ENCODE measurements at places on chromosomes 1 and 21. TPM values are rescaled to one million over a fixed set of nuclear protein-coding genes. Genes with fewer than 3 reads are reported as not detected.

GRCh38 chr1:211579440-211580302, 710 bp upstream of the SLC30A1 start:
- no peak for DNase-seq

- no peak for DNase-seq
These were observed 19.3 kb upstream of the SAMD11 start for GRCh38 chr1:904310-904950.

DNA sequence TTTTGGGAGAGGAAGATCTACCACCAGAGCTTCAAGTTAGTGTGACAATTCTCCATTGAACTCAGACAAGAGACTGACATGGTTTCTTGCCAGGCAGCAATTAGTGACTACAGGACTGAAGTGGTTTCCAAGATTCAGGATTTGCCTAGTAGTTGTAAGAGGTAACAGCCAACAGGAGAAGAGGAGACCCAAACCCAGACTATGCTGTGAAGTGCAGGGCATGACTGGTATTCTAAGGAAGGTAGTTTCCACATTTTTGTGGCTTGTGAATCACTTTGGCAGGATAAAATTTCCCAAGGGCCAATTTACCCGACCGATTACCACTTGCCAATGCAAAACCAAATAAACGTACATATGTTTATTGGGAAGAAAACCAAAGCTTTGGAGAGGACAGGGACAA, 14.7 kb upstream of the RAP1A start:
- peak; percentile 95 for DNase-seq

- peak; percentile 94 for DNase-seq
These were observed 57.6 kb downstream of the LDLRAD2 start for GRCh38 chr1:21869620-21870121.

Gene LCE2C
- total RNA-seq: not detected

DNA sequence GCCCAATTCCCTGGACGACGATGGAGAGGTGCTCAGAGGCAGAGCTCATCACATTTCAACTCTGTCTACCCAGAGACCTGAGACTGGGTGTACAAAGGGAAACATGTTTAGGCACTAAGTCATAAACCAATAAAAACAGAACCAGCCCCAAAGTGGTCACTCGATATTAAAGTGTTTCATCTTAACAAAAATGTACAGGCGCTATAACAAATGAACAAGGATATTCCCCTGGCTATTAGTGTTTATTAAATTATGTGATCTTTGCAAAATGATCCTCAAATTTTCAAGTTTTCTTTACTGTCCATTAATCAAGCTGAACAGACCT, 43.6 kb downstream of the NPHP4 start:
- no peak for DNase-seq

GRCh38 chr1:247247568-247247967, 8.3 kb upstream of the VN1R5 start:
- no peak for DNase-seq

Gene GORAB
- 9.7 TPM for total RNA-seq

- peak; percentile 73 for DNase-seq
These were observed 306.4 kb downstream of the DUSP10 start for GRCh38 chr1:221435504-221435904.

GRCh38 chr1:168835176-168835575, 106.2 kb upstream of the DPT start:
- DNase-seq: no peak

DNA sequence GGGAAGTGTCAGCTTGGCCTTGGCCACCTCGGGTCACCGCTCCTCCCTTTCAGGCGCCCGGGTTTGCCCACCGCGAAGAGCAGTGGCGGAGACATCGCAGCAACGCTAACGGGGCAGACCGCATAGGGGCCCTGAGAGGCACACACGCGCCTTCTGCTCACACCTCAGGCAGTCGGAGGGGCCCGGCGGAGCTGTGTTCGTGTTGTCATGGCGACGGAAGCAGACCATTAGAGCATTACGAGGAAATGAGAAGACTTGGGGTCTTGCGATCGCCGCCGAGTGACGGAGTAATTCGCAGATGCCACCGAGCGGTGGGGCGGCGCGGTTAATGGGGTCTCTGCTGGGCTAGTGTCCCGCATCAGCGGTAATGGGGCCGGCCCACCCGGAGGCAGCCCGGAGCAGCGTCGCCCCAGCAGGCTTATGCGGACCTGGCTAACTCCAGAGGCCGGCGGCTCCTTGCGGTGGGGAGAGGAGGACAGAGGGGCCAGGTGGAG, 144.1 kb downstream of the TNR start:
- DNase-seq: no peak

DNA sequence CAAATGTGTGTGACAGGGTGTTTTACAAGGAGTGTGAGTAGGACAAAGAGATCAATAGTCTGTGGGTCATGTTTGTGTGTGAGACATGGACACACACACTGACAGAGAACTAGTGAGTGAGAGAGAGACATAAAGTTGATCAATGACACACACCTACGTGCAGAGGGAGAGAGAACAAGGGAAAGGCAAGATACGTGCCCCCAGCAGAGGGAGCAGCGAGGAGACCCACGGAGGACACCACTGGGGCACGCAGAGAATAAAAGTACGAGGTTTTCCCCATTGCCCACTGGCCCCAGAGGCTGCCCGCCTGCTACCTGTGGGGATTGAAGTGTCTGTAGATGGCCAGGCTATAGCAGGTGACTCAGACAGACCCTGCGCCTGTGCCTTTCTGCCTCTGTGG, 130.2 kb upstream of the CSF3R start:
- DNase-seq: no peak

Gene TMIGD3
- not detected for total RNA-seq

DNA sequence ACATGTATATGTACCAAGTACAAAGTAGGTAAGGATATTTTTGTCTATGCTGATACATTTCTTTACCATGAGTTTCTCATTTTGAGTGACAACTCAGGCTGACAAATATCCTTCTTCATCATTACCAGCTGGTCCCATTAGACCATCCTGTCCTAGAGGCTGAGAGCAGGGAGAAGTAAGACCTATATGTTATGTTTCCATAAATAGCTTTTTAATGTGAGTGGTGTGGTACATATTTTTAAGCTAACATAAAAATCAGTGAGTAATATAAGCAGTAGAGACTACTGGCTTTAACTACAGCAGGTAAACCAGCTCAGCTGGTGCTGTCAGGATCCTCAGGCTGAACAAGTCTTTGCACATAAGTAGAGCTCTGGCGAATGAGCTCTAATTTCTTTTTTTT, 62.4 kb downstream of the CLEC20A start:
- DNase-seq: no peak

DNA sequence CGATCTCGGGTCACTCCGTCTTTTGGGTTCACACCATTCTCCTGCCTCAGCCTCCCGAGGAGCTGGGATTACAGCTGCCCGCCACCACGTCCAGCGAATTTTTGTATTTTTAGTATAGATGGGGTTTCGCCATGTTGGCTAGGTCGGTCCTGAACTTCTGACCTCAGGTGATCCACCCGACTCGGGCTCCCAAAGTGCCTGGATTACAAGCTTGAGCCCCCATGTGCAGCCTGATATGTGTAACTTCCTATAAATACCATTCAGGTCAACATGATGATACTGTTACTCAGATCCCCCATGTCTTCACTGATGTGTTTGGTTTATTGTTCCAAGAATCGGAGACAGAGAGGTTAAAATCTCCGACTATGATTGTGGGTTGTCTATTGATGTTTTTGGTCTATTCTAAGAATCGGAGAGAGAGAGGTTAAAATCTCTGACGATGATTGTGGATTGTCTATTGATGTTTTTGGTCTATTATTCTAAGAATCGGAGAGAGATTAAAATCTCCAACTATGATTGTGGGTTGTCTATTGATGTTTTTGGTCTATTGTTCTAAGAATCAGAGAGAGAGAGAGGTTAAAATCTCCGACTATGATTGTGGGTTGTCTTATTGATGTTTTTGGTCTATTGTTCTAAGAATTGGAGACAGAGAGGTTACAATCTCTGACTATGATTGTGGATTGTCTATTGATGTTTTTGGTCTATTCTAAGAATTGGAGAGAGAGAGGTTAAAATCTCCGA, 17.0 kb downstream of the C1orf159 start:
- no peak for DNase-seq

GRCh38 chr1:28099050-28099769, 10.8 kb upstream of the EYA3 start:
- no peak for DNase-seq

DNA sequence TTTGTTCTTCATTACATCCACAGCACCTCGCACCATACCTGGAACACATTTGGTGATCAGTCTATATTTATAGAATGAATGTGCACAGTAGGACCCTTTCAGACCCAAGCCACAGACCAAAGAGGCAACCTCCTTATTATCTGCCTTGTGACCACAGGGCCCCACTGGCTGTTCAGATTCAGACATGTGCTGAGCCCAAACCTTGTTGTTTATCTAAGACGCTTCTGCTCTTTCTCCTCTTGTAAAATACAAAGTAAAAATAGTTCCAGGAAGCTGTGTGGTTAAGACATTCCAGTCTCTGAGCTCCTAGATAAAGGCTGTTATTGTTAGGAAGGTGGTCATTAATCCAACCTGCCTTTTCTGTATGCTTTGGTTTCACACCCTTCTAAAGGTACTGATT, 3.6 kb upstream of the SCMH1 start:
- DNase-seq: no peak

DNA sequence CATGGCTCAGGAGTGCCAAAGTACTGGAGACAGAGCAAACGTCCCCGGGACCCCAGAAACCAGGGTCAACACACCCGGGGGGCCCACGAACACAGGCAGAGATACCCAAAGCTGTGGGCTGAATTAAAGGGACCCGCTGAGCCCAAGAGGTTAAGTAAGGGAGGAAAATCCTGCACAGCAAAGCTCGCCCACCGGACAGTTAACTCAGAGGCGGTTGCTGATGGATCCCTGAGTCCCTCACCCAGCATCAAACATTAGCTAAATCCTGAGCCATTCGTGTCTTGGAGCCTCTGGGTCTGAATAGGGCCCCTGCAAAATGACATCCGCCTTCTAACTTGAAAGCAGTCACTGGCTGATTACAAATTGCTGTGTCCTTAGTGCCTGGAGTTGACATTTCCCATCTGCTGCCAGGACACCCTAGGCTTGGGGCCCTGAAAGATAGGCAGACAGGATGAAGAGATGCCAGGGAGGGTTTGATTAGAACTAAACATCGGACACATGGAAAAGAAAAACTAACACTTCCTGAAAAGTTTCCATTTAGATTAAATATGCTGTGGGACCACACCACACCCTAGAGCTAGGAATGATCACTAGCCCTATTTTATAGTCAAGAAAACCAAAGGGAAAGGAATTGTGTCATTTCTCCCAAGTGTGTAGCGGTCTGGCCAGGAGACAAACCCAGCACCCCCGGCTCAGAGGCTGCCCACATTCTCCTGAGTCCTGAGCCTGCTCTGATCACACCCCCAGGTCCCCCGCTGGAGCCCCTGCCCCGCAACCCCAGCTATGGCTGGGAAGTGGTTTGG, 239.3 kb downstream of the NPHP4 start:
- DNase-seq: no peak

DNA sequence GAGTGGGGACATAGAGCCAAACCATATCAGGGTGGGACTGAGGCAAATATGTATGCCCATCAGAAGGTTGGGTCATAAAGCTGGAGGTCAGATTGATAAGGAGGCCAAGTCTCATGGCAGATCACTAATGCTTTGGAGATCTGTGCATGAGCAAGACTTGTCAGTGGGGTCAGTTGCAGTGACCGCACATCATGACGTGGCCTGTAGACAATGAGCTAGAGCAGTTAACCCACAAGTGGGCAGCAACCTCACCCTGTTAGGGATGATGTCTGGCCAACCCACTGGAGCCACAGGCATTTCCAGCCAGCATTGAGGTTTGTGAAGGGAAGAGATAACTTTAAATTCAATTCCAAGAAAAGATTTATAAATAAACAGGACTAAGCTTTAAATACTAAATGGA, 66.7 kb downstream of the XCL1 start:
- peak; percentile 55 for DNase-seq

Gene TNFRSF4
- total RNA-seq: not detected

- DNase-seq: peak; percentile 77
These were observed 213.4 kb downstream of the APP start for GRCh38 chr21:25956993-25957714.

GRCh38 chr1:216045400-216045799, 377.8 kb downstream of the USH2A start:
- DNase-seq: peak; percentile 100

Gene LCE3D
- not detected for total RNA-seq
